ENCODE measurements at places on chromosomes 7 and 10. TPM values are rescaled to one million over a fixed set of nuclear protein-coding genes. Genes with fewer than 3 reads are reported as not detected.

Gene PTF1A
- total RNA-seq, result not detected

Gene UPK3BL1
- 3.2 TPM for total RNA-seq

Gene STMP1
- 29.8 TPM for total RNA-seq

Gene RPEL1
- under 0.01 TPM for total RNA-seq

Gene TEX47
- total RNA-seq, result not detected

All from fibroblast of the aortic adventitia (primary cell).